ENCODE measurements at places on chromosomes 2 and 18.

DNA sequence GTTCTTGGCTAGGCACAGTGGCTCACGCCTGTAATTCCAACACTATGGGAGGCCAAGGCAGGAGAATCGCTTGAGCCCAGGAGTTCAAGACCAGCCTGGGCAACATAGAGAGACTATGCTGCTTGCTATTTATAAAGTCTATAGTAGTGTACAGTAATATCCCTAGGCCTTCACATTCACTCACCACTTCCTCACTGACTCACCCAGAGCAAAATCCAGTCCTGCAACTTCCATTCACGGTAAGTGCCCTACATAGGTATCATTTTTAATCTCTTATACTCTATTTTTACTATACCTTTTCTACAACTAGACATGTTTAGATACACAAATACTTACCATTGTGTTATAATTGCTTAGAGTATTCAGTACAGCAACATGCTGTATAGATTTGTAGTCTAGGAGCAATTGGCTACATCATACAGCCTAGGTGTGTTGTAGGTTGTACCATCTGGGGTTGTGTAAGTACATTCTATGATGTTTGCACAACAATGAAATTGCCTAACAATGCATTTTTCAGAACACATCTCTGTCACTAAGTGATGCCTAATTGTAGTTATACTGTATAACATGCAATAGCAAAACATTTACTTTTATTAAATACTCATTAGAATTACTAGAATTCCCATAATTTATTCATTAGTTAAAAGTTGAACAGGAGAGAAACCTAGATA, 8.8 kb downstream of the DHX57 start:
- DNase-seq = no peak

GRCh38 chr2:69209482-69209881, 177.5 kb downstream of the GFPT1 start:
- no peak for DNase-seq

DNA sequence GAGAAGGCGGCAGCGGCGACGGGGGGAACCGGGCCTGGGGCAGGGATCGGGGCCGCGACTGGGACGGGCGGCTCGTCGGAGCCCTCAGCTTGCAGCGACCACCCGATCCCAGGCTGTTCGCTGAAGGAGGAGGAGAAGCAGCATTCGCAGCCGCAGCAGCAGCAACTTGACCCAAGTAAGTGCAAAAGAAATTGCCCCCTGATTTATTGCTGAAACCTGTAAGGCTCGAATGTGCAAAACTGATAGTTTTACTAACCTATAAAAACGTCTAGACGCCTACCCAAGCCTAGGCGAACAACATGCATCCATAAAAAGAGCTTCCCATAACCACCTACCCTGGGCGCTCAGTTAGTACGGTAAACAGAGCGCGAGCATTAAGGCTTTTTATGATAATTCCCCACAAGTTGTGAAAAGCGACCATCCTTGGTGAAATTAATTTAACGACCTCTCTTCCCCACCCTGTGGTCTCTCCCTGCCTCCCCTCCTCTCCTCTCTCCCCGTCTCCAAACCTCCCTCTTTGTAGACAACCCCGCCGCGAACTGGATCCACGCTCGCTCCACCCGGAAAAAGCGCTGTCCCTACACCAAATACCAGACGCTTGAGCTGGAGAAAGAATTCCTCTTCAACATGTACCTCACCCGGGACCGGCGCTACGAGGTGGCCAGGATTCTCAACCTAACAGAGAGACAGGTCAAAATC, 1.0 kb downstream of the HOXD9 start:
- DNase-seq = no peak

DNA sequence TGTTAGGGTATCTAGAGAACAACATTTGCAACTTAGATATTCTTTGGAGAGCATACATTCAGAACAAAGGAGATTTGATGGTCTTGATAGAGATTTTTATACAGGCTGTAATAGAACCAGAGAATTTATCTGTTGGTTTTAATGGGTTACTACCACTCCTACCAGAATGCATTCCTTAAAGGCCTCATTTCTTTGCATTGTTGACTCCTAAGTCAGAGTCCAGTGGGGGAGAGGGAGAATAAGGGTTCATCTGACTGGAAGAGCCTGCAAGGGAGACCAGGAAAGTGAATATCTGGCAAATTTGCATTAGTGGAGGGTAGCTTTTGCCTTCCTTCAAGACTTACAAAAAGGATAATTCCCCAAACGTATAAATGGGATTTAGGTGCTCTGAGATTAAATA, 29.7 kb downstream of the AGPS start:
- no peak for DNase-seq

DNA sequence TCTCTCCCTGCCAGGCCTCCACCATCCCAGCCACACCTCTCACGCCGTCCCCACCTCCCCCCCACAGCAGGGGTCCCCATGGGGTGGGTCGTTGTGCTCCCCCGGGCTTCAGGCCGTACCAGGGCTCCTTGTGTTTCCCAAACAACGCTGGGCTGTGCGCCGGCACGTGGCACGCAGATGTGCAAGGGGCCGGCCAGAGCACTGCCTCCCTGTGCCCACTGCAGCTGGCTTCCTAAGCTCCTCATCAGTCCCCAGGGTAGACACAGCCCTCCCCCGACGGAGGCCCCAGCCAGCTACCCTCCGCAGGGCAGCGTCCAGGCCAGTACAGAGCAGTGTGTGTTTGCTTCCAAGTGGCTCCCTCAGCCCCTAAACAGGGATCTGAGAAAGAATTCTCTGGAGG, 34.0 kb downstream of the BIN1 start:
- no peak for DNase-seq

GRCh38 chr2:223114917-223115316, 62.9 kb downstream of the KCNE4 start:
- DNase-seq = no peak

DNA sequence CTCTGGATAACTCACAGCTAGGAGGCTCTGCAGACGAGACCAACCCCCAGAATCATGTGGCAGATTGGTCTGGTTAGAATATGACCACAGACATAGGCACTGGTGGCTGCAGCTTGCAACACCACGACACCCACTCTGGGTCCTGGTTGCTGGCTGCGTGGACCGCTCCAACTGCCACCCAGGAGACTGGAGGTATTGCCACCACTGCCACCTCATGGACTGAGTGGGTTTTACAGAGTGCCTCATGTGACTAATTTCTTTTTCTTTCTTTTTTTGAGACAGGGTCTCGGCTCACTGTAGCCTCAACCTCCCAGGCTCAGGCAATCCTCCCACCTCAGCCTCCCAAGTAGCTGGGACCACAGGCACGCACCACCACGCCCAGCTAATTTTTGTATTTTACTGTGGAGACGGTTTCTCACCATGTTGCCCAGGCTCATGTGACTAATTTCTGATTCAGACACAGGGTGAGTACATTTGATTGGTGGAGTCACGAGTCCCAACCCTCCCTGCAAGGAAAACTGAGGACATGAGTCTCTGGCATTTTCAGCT, 29.9 kb upstream of the NT5DC4 start:
- DNase-seq = peak; percentile 83

- DNase-seq = no peak
Measured at GRCh38 chr2:120949027-120949956, 213.6 kb downstream of the GLI2 start.

DNA sequence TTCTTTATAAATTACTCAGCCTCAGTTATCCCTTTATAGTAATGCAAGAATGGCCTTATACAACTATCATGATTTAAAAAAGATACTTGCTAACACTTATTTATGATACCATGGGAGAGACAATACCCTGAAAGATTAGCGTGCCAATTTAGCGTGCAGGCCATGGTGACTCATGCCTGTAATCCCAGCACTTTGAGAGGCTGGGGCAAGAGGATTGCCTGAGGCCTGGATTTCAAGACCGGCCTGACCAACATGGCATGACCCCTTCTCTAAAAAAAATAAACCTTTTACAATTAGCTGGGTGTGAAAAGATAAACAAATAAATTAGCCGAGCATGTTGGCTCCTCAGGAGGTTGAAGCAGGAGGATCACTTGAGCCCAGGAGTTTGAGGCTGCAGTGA, 493.4 kb upstream of the FSIP2 start:
- DNase-seq = no peak

DNA sequence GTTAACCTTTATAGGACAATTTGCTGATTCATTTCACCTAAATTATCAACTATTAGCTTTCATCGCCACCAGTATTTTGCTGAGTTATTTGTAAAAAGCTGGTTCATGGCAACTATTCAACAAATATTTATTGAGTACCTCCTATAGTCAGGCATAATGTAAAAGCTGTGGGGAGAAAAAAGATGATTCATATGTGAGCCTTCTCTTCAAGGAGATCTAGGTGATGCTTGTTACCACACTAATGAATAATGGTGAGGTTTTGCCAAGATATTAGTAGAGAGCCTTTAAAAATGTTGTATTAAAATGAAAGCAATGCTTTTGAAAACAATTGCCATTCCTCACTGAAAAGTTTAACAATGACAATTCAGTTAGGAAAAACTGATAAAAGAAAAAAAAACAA, 187.8 kb downstream of the ANKRD44 start:
- DNase-seq = no peak

DNA sequence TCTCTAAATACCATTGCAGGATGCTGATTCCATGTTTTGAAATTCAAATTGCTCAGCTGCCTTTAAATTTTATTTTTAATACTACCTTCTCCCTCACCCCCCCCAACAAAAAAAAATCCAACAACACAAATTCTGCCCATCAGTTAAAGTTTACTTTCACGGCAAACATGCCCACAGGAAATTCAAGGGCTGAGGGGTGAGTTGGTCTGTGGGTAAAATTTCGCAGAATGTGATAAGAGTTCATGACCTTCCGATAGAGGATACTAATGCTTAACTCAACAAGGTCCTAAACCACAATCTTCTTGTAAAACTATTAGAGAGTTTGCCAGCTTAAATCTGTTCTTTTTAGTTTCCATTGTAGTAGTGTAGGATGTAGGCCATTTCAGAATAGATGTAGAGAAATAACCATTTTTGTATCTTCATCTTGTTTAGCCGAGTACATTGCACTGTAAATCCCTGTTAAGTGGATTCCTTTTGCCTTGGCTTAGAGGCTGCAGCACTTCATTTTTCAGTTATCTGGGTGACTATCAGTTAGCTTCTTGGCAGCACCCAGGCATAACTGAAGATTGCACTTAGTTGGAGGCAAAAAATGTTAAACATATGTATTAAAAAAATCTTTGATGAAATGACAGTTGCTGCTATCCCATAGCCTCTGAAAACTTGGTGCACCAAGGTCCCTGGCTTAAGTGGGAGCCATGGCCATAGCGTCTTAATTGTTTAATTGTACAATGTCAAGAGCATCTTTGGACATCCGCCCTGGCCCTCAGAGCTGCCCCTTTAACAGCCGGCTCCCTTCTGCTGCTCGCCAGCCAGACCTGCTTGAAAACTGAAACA, 232.3 kb downstream of the HAUS1 start:
- DNase-seq = no peak

- no peak for DNase-seq
Measured at GRCh38 chr2:61962095-61962984, 56.9 kb downstream of the COMMD1 start.

DNA sequence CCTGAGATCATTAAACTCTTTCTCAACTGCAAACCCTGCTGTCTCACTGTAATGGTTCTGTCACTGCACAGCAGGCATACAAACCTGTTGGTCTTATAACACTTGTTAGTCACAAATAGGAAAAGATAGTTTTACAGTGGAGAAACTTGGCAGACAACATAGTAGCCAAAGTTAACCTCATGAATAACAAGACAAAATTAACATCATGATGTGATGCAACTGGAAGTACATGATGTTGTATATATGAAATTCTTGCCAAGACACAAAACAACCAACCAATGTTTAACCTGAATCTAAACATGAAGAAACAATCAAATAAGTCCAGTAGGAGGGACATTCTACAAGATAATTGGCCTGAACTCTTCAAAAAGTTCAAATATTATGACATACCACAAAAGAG, 189.3 kb downstream of the RNF152 start:
- DNase-seq = no peak

GRCh38 chr18:6963452-6964097, 154.0 kb downstream of the LAMA1 start:
- no peak for DNase-seq

- DNase-seq = no peak
Measured at GRCh38 chr2:13543550-13543949, 826.8 kb downstream of the TRIB2 start.

GRCh38 chr2:171066110-171066509, 94.6 kb downstream of the TLK1 start:
- DNase-seq = no peak

DNA sequence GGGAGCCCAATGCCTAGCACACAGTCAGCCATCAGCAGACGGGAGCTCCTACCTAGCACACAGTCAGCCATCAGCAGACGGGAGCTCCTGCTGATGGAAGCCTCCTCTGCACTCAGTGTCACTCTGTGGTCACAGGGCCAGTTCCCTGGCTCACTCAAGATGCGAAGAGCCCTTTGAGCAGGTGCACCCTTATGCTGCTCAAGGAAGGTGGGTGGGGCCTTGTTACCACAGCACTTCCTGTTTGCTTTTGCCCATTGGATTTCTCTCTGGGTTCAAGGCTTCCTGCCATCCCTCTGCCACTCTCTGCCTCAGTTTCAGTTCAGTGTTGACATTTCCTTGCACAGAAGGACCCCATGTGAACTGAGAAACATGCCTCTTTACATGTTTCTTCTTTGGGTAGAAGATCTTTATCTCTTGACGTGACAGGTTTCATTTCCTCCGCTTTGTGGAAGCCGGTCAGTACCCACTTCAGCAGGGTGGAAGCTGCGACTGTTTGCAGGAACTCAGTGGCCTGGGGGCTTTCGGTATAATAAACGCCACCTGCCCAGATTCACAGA, 11.6 kb downstream of the TRIB2 start:
- peak; percentile 81 for DNase-seq

- no peak for DNase-seq
Measured at GRCh38 chr2:105943977-105944376, 199.3 kb downstream of the NCK2 start.

DNA sequence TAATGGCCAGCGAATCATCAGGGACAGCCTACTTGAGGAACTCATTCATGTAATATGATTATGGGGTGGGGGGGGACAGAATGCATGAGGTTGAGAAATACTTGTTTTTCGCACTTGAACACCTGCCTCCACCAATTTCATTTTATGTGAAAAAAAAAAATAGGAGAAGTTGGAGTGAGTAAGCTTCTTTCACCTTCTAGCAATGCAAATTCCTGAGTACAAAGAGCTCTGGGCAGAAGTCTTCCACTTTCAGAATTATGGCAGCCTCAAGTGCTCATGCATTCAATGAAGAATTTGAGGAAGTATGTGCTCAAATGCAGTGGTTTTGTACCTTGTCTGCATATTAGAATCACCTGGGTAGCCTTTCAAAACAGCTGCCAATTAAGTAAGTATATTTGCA, 40.1 kb upstream of the GPD2 start:
- no peak for DNase-seq

- DNase-seq = peak; percentile 53
Measured at GRCh38 chr2:46062637-46063412, 234.4 kb upstream of the EPAS1 start.

DNA sequence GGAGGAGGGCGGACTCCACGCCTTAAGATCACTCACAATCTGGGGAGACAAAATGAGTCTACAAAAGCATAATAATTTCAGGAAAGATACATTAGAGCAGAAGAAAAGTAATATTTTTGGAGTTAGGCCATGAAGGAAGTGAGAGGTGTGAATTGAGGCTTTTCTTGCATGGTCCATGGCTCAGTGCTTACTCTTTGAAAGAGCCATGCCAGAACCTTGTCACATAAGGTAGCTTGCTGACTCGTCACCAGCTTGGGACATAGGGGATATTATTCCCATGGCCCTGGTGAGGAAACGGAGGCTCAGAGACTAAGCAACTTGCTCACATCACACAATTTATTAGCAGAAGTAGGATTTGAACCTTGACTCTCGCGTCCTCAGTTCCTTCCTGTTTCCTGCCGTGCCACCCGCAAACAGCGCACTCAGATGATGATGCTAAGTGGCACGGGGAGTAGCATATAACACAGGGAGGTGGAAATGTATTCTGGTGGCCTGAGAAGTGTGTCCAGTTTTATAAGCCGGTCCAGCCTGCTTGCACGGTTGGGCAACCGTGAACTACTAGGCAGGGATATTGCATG, 312.2 kb upstream of the EPAS1 start:
- no peak for DNase-seq

All from natural killer cell (primary cell).